GM12865 (cell line): ENCODE measurements at places on chromosomes 16 and 17.

DNA sequence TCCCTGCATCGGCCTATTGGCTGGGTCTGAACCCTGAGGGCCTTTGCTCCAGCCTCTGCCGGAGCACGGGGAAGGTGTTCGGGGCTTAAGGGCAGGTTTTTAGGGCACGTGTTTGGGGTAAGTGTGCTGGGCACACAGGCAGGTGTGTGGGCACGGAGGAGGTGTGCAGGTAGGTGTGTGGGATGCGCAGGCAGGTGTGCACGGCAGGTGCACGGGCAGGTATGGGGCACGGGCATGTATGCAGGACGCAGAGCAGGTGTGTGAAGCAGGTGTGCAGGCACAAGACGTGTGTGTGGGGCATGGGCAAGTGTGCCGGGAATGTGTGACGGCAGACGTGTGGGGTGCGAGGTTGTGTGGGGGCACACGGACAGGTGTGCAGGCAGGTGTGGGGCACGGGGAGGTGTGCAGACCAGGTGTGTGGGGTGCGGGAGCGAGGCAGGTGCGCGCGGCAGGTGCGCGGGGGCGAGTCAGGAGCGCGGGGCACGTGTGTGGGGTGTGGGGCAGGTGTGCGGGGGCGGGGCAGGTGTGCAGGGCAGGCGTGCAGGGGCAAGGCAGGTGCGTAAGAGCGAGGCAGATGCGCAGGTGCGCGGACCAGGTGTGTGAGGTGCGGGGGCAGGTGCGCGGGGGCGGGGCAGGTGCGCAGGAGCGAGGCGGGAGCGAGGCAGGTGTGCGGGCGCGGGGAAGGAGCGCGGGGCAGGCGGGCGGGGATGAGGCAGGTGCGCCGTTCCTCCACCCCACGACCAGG is 28.6 kb upstream of the METRNL start:
- DNase-seq, result no peak

- no peak for DNase-seq
Observed at GRCh38 chr17:37787055-37787757, 42.3 kb upstream of the HNF1B start.

DNA sequence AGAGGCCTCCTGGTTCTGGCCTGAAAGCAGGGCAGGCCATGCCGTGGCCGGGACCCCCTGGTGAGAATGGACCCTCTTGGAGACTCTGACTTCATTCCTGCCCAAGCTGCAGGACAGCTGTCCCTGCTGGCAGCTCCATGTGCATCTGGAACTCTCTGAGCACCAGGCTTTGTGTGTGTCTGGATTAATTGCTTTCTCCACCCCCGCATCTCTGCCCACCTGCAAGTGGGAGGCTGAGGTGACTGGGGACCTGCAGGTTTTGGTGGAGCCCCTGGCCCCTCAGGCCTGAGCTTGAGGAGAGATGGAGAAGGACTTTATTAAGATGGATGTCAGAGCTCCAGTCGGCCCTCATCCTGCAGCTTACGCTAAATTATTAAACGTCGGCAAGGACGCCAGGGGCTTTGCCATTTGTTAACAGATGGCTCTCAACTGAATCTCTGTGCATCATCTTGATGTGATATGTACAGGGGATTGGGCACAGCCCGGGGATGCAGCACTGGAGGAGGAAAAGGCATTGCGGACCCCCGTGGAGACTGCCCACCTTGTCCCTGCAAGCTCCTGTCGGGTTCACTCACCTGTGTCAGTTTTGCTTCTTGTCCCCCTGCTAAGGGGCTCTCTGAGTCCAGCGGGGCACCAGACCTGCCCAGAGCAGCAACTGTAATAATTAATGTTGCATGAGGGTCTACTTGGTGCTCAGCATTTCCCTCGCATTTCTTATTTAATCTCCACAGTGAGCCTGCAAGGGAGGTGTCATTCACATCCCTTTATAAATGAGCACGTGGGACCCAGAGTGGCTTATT is 154.1 kb upstream of the RPL38 start:
- DNase-seq, result no peak

DNA sequence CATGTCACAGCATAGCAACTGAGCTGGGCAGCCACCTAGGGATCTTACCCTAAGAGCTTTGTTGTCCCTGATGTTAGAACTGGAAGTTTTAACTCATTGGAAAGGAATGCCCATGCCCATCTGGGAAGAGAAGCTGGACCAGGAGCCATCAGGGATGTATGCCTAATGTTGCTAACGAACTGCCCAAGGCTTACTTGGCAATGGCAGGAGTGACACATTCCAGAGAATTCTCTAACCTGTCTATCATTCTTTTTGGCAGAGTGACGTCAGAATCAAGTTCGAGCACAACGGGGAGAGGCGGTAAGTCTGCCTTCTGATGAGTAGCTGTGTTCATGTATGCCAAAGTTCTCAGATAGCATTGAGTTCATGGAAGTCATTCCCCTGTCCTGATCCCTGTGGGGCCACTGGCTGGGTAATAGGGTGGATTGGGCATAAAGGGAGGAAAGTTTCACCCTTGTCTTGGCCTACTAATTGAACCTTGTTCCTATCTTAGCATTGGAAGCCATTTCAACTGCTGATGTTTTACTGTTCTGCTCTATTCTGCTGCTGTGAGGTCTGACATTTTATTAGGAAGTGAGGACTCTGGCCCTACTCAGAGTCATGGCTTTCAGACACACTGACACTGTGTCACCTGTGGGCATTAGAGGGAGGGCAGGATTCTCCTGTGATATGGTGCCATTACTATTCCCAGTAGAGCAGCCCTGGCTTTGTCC is 23.7 kb downstream of the MAP3K3 start:
- no peak for DNase-seq

DNA sequence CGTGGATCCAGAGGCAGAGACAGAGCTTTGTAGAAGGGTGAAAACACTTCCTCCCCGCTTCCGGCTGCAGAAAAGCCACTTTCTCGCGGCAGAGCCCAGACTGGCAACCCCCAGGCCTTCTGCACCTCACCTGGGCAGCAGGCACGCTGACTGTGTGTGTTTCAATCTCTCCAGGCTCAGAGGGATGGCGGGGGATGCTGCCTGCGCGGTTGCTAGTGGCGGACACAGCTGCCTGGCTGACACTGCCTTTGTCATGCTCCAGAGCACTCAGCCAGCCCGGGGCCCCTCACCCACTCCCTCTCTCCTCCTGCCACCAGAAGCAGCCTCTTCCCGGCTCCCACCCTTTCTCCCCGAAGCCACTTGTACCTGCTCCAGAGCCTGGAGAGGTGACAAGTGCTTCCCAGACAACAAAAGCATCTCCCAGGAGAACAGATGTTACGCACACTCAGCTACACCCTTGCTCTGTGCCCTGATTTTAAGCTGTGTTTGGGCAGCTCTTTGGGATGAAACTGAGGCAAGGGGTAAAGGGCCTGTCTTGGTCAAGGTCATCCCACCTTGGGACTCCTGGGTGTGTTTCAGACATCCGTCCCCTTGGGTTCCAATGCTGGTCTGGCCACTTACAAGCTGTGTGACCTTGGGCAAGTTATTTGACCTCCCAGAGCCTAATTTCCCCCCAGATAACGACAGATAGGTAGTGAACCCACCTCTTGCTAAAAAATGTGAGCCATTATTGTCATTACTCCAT is 9.2 kb upstream of the GLIS2 start:
- peak; percentile 63 for DNase-seq

DNA sequence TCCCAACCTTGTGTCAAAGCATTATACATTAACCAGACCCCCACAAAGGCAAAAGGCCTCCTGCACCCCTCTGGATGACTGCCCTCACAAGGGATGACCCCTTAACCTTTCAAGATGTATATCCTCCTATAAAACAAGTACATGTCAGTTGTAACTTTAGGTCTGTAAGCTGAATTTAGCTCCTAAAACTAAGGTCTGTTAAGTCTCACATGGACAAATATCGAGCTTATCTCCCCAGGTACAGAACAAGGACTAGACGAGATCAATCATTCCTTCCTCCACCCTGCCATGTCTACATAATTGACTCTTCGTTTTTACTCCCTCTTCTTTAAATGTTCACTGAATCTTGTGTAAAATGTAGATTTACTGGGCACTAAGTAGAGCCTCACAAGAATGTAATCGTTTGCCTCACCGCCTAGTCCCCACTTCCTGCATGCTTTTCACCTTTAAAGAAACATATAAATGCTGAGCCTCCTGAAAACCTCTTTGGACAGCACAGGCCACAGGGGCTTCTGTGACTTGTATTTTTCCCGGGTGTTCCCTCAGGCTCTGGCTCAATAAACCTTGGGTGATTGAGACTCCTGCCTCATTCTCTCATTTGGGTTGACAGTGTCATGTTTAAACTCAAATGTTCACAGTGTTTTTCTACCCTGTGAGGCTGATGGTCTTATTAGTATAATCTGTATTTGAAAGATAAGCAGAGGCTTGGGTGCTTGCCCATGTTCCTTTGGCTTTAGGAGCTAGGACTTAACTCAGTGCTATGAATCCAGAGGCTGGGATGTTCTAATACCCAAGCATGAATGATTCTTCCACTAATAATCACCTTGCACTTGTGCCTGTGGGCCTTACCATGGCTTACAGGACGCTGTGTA is 37.6 kb downstream of the MMD start:
- no peak for DNase-seq

GRCh38 chr17:64547319-64547718 is 40.5 kb downstream of the CEP95 start:
- no peak for DNase-seq

- DNase-seq, result peak; percentile 54
Observed at GRCh38 chr16:66728117-66728787, 23.2 kb downstream of the DYNC1LI2 start.

GRCh38 chr17:73718362-73718761 is 74.1 kb upstream of the SDK2 start:
- DNase-seq, result no peak

- no peak for DNase-seq
Observed at GRCh38 chr16:83552228-83552627, 255.6 kb upstream of the HSBP1 start.

DNA sequence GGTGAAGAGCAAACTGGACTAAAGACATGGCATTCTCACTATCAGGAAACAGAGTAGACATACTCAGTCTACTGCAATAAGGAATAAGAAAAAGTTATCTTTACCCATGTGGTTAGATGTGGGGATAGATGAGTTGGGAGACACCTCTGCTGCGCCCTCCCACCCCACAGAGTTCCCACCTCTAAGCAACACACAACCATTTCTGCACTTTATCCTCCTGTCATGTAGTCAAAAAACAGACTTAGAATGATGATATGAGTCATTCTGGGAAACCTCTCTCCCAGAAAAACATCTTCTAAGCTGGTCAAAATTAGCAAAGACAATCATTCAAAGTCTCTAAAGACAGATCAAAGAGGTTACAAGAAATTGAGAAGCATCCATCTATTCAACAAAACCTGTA is 94.9 kb downstream of the CACNG1 start:
- no peak for DNase-seq

- no peak for DNase-seq
Observed at GRCh38 chr16:15606518-15607220, 36.3 kb downstream of the MARF1 start.

DNA sequence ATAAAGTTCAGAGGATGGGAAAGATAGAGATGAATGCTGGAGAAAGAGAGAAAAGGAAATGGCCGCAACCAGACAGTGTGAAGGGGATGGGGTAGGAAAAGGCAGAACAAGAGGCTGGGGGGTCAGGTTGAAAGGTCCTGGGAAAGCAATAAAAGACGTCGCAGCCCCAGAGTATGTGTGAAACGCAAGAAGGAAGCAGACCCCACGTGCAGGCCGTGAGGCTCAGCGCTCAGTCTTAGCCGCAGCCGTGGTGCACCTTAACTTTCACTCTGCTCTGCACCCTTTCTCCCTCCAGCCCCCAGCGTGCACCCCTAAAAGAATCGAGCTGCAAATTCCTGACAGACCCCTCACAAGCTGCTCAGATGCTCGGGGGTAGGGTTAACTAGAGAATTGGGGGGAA is 1.9 kb downstream of the DNAH17 start:
- DNase-seq, result no peak

GRCh38 chr16:24713379-24713778 is 16.1 kb upstream of the TNRC6A start:
- DNase-seq, result no peak

DNA sequence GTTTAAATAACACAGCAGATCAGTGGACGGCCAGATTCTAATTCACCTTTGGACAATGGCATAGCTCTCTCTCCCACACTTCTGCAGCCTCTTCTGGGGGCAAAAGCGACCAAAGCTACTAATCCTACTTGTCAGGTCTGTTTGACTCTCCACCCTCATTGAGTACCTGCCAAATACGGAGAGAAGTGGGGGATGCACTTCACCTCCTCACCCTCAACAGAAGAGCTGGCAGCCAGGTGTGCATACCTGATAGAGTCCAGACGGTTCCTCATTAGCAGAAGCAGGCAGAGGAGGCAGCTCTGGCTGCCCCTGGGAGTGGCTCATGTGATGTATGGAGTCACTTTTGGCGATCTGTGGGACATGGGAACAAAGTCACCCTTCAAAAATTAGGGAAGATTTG is 4.9 kb downstream of the DNAH3 start:
- DNase-seq, result no peak

GRCh38 chr16:19696961-19697360 is 21.1 kb downstream of the KNOP1 start:
- no peak for DNase-seq
